Iris pigment epithelial cell (primary cell): ENCODE measurements at places on chromosomes 2 and 18.
A peak's percentile ranks its signal among the peaks of the same experiment; 100 is the strongest.

DNA sequence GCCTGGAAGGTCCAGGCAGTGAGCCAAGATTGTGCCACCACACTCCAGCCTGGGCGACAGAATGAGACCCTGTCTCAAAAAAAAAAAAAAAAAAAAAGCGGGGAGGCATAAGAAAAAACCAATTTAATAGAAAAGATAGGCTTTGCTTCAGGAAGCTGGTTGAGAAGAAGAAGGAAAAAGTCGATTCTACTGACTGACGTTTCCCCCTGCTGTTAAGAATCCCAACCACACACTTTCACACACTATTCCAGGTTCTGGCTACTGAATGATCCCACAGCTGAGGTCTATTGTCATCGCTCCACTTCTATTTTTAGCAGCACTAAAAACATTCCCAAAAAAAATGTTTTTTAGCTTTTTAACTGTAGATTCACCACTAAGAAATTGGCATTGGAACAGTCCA is 6.7 kb upstream of the CHCHD5 start:
- DNase-seq = no peak

- DNase-seq = peak; percentile 30
Observed at GRCh38 chr2:86557836-86558235, 5.4 kb downstream of the CHMP3 start.

GRCh38 chr2:45963816-45964215 is 312.3 kb downstream of the PRKCE start:
- no peak for DNase-seq

GRCh38 chr18:54916507-54916906 is 42.8 kb downstream of the CCDC68 start:
- no peak for DNase-seq

DNA sequence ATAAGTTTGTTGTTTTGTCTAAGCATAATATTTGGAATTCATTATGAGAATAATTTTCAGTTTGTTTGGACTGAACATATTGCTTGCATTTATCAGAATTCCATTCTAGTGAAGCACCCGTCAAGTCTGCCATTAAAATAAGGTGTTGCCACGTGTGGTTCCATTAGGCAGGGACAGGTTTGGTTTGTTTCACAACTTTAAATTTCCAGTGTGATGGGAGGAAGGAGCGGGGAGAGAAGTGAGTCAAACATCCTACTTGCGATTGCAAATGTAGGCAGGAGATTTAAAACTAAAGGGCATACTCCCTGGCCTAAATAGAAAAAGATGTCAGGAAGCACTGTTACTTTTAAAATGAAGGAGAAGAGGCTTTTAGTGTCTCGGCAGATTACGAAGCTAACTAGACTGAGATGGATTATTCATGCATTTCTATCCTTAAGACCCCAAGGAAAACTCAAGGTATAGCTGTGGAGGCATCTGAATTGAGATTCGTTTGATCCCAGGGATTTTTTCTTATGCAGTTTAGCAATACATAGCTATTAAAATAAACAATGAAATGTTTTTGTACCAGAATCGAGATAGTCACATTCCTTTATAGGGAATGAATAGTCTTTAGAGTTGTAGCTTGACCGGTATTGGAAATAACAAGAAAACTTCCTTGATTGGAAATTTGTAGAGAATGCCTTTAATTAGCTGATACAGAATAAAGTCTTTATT is 19.8 kb downstream of the GRHL1 start:
- peak; percentile 70 for DNase-seq

DNA sequence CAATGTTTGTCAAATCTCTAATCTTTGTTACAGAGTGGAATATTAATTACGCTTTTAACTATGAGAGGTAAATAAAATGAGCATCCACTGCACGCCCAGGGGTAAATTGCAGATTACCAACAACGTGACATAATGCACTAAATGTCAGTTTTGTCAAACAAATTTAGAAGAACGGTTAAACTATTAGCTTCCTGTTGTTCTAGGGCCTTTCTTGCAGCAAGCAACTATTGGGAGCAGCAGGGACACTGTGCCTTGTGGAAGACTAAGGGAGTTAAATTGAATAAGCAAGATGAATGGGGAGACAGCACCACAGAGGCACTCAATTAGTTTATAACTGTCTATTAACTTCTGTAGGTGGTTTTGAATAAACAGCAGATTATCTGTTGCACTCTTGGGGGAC is 391.0 kb upstream of the RAB12 start:
- DNase-seq = no peak

DNA sequence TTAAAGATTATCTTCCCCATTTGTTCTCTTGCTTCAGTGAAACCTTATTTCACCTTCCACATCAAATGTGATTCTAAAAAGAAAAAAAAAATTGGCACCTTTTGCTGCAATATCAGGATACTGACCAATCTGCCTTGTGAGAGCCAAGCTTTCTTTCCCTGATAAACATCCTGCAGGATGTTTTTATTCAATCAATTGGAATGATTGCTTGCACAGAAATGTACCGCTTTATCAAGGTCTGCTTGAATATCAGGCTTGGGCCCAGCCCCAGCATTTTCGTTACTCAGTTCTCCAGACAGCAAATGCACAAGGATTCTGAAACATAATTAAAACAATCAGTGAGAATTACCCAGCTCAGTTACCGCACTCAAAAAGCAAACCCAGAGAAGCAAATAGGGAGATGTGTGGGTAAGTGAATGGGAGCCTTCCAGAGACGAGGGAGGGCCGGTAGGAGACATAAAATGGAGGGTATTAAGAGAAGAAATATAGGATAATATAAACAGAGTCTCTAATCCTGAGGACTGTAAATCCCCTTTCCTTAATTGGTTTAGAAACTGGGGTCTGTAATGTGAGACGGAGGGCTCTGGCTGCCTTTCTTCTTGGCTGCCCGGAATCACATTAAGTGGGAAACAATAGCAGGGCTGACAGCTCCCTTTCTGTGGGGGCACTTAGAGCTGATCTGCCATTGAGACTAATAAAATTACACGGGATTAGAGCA is 291.8 kb downstream of the ICOS start:
- DNase-seq = no peak

GRCh38 chr2:60839126-60839813 is 42.1 kb upstream of the REL start:
- DNase-seq = no peak

DNA sequence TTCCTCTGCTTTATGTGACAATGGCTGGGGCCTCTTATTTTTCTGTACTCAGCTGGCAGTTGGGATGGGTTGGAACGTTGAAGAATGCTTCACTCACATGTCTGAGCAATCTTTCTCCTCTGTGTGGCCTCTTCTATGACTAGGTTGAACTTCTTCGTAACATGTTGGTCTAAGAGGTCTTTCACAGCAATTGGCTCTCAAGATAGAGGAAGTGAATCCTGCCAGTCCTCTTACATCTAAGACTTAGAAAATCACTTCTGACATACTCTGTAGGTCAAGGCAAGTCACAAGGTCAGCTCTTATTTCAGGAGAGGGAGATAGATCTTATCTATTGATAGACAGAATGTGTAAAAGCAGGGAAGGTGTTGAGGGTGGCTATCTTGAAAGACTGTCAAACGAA is 174.1 kb downstream of the NYAP2 start:
- no peak for DNase-seq

DNA sequence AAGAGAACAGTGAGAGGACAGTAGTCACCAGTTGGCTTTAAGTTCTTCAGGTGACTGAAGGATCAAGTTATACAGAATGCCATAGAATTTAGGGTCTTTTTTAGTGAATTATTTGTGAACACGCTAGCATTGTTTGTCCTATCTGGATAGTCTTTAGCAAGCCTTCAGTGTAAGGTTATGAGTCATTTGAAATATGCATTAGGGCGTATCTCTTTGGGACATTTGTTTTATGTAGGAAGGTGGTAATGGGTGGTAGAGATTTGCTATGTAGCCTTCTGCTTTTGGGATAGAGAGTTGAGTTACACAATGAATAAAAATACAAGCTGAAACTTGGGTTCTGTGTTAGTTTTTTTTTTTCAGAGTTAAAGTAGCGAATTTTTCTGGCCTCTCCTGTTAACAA is 13.0 kb downstream of the ACTR2 start:
- DNase-seq = peak; percentile 34

DNA sequence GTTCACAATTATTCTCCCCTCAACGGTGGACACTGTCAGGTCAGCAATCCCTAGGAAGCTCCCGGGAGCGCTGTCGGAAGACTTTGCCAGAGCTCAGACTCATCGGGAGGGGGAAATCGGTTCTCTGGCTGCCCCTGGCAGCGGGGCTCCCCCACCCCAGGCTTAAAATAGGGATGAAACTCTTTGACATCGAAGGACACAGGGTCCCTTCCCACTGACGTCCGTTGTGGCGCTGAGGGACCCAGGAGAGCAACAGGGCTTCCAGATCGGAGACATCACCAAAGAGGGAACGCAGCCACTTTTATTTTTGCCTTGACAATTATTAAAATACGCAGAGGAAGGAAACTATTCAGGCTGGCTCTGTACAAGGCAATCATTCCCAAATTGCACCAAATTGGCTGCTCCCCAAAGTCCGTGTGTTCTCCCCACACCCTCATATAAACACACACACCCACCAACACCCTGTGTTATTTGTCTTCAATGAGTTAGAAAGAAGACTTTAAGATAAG is 249.0 kb downstream of the CDH20 start:
- no peak for DNase-seq

GRCh38 chr2:142724713-142725349 is 152.6 kb upstream of the KYNU start:
- DNase-seq = no peak

- DNase-seq = no peak
Observed at GRCh38 chr18:55557211-55557610, 30.8 kb downstream of the TCF4 start.
